Renal pelvis (tissue), 12 donors: ENCODE measurements at places on chromosomes 6 and 20. TPM values are rescaled to one million over a fixed set of nuclear protein-coding genes. Genes with fewer than 3 reads are reported as not detected.

SOX18 gene
- polyA plus RNA-seq: 8.0 TPM

PTPRK gene
- polyA plus RNA-seq: 46.9 TPM

TTK gene
- polyA plus RNA-seq: 20.7 TPM

C6orf141 gene
- polyA plus RNA-seq: 1.2 TPM

RPN2 gene
- 331 TPM for polyA plus RNA-seq

COL19A1 gene
- polyA plus RNA-seq: 3.6 TPM

POPDC3 gene
- polyA plus RNA-seq: 0.52 TPM

HLA-B gene
- polyA plus RNA-seq: 104 TPM

RBM24 gene
- polyA plus RNA-seq: 1.2 TPM

GRCh38 chr6:161189891-161190290 is 84.0 kb downstream of the AGPAT4 start:
- DNase-seq: no peak

GRCh38 chr6:130105996-130106704 is 87.8 kb downstream of the L3MBTL3 start:
- DNase-seq: no peak

DNA sequence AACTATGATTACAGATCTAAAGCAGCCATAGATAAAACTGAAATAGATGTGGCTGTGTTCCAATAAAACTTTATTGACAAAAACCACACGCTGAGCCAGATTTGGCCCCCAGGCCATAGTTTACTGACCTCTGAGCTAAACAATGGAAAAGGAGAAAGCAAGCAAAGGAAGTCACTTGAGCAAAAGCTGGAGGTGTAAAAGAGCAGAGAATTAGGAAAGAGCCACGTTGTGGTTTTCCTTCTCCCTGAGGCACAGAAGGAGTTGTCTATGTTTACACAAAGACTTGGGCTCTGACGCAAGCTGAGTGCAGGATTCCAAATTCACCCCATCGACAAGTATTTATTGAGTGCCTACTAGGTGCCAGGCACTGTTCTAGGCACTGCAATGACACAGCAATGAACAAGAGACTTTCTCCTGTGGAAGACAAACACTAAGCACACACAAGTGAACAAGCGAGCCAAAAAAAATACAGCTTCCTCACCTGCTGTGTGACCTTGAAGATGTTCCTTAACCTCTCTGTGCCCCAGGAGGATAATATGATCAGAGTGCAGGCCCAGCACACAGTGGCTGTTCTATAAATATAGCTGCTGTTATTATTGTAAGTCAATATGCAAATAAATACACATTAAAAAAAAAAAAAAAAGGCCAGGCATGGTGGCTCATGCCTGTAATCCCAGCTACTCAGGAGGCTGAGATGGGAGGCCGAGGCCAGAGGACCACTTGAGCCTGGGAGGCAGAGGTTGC is 75.4 kb upstream of the PTPN1 start:
- DNase-seq: no peak

DNA sequence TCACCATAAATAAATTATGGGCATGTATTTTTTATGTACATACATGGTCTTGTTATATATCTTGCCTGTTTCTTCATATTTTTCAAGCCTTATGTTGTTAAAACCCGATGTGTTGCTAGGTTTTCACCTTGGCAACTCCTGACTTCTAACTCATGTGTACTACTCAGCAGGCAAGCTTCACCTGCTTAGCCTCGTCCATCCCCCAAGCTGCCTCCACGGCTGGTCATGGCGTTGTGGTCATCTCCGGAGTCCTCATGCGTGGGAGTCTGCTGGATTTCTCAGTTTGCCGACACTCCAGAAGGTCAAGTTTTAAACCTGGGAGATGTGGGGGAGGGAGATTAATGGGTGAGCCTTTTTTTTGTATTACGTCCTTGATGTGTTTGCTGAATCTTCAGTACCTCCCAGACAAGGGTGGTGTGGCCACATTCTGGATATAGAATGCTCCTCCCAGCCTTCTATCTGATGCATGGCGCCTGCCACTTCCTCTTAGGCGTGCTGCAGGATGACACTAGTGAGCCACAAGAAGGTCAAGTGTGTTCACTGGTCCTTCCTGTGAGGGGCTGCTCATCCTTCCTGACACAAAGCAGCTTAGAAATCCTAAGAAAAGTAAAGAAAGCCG is 26.6 kb upstream of the EDN3 start:
- DNase-seq: no peak

DNA sequence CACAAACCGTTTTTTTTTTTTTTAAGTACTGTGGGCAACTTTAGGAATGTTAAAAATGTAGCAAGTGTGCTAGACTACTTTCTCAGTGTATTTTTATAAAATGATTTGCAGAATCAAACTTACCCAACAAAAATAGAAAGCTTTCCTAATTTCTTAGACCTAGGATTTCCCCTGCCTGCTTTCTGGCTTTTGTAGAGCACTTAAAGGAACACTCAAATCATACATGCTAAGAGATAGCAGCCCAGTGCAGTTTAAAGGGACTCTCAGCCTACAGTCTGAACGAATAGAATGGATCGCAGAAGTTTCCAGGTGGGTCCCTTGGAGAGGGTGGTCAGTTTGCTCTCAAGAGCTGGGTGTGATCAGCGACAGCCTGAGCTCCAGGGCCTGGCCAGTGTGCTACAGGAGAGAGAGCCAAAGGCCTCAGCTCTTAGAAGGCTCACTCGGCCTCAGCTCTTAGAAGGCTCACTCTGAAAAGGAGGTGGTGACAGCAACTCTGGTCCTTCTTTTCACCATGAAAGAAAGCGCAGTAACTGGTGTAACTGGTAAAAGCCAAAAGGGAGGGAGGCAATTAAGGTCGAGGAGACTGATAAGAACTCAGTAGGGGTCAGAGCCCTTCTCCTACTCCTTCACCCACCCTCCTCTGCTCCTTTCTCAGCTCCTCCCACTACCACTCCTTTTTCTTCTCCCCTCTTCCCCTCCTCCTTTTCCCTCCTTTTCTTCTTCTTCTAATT is 142.4 kb downstream of the ZFP64 start:
- DNase-seq: no peak

DNA sequence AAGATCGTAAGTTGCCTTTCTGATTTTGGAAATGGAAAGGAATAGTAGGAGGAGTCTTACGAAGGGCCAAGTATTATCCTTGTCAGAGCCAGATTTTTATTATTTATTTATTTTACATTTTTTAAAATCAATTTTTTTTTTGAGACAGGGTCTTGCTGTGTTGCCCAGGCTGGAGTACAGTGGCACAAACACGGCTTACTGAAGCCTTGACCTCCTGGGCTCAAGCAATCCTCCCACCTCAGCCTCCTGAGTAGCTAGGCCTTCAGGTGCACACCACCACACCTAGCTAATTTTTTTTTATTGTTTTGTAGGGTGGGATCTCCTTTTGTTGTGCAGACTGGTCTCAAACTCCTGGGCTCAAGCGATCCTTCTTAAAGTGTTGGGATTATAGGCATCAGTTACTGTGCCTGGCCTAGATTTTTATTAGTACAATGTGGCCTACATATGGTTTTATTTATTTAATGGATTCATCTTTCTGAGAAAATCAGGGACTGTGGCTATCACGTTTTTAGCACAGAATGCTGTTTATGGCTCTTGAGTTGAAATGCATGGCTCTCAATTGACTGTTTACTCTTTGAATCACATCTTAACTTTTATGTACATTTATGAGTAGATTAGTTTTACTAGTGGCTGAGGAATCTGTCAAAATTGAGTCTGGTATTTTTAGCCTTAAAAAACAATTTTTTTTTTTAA is 16.7 kb downstream of the CDC5L start:
- no peak for DNase-seq

- no peak for DNase-seq
Observed at GRCh38 chr6:30685157-30686008, 1.1 kb downstream of the PPP1R18 start.

DNA sequence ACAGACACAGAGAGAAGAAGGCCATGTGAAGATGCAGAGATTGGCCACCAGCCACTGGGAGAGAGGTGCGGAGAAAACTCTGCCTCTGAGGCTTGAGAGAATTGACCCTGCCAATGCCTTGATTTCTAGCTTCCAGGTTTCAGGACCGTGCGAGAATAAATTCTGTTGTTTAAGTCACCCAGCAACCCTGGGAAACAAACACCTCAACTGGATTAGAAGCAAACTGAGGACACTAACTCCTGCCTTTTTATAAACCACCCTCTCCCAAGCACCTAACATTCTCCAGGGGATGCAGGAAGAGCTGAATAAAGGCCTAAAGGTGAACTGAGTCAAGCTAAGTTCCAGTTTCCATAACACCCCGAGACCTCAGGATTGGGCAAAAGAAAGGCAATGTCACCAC is 136.1 kb downstream of the ANKRD60 start:
- DNase-seq: no peak

GRCh38 chr6:41939176-41939847 is 2.3 kb downstream of the CCND3 start:
- DNase-seq: no peak

GRCh38 chr6:147397306-147397705 is 111.2 kb upstream of the SAMD5 start:
- no peak for DNase-seq

DNA sequence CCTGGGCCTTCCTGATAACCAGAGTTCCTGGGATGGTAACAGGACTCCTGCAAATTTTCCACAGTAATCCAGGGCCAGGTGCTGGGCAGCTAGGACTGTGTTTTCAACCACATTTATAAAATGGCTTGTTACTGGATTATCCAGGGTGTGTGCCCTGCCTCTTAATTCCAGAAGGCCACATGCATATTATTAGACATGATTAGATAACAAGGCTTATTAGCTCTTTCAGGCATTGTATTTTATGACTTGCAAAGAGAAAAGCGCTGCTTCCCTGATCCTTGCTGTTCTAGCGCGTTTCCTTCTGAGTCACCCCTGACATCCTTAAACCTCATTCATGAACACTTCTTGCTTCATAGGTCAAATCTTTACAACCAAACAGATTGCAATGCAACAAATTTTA is 208.6 kb downstream of the UST start:
- no peak for DNase-seq

GRCh38 chr20:33853507-33853813 is 42.3 kb downstream of the CHMP4B start:
- no peak for DNase-seq

DNA sequence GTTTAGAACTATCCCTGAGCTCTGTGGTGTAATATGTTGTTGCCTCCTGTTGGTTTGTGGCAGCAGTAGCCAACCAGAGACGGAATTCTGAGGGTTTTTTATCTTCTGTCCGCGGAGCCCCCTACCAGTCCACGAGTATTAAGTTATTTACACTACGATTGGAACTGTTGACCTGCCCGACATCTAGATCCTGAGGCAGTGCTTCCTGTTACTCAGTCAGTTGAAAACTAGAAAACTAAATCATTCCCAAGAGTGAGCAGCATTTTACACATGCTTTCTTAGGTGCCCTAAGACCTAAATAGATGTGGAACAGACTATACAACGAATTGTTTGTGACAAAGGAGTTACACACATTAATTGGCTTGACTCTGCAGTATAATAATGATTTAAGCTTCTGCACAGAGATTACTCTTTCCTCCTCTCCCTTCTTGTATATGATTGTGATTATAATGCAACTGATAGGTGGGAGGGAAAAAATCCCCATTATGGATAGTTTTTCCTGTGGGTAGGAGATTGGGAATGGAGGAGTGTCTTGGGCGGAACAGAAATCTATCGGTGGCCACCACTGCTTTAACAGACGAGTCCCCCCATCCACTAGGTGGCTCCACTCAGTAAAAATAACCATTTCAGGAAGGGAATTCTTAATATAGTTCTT is 1.7 kb downstream of the LOC128125822 start:
- peak; percentile 40 for DNase-seq

DNA sequence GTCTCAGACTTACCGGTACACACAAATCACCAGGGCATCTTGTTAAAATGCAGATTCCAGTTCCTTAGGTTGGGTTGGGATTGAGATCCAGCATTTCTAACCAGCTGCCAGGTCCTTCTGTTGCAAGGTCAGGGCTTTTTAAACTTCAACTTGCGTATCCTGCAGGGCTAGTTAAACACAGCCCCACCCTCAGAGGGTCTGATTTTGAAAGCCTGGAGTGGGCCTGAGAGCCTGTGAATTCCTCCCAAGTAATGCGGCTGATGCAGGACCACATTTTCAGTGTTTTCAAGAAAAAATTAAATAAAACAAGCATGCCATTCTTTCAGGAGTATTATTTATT is 65.3 kb downstream of the MKKS start:
- no peak for DNase-seq

- DNase-seq: no peak
Observed at GRCh38 chr20:7094438-7094997, 327.0 kb downstream of the BMP2 start.

GRCh38 chr6:166435574-166435973 is 52.8 kb upstream of the MPC1 start:
- DNase-seq: no peak

DNA sequence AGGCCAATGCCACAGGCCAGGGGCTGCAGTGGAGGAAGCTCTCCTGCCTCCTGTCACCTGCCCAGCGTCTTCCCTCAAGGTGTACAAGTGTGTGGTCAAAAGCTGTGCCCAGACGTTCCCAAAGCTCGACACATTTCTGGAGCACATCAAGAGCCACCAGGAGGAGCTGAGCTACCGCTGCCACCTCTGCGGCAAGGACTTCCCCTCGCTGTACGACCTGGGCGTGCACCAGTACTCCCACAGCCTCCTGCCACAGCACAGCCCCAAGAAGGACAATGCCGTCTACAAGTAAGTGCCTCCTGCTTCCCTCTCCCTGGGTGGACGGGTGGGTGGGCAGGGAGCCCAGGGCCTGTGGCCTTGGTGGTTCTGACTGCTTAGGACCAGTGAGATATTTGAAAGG is 38.2 kb downstream of the ZNF341 start:
- DNase-seq: no peak

GRCh38 chr20:16028923-16029322 is 544.3 kb downstream of the KIF16B start:
- DNase-seq: no peak

- DNase-seq: no peak
Observed at GRCh38 chr6:135073756-135074393, 19.3 kb upstream of the HBS1L start.

- DNase-seq: no peak
Observed at GRCh38 chr6:49898904-49899566, 32.7 kb upstream of the CRISP1 start.

DNA sequence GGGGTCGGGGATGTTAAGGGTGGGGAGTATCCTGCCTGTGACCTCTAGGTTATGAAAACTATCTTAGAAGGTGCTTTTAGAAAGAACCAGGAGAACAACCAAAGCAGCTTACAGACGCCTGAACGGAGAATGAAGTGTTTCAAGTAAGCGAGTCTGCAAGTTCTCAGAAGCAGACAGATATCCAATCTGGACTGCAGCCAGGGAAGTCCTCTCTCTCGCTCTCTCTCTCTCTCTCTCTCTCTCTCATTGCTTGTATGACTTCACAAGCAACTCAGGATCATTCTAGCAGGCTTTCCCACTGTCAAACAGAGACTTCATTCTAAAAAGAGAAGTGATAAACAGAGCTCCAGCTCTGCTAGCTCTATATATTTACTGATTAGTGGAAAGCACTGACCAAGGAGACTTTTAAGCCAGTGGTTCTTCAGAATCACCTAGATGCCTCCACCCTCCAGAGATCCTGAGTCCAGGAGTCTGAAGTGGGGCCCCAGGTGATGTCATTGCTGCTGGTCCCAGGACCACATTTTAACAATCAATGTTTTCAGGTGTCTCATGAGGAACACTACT is 6.0 kb downstream of the TCF21 start:
- DNase-seq: no peak

- no peak for DNase-seq
Observed at GRCh38 chr6:169166896-169167580, 86.6 kb downstream of the THBS2 start.
